ENCODE measurements at places on chromosomes 6 and 20.

DNA sequence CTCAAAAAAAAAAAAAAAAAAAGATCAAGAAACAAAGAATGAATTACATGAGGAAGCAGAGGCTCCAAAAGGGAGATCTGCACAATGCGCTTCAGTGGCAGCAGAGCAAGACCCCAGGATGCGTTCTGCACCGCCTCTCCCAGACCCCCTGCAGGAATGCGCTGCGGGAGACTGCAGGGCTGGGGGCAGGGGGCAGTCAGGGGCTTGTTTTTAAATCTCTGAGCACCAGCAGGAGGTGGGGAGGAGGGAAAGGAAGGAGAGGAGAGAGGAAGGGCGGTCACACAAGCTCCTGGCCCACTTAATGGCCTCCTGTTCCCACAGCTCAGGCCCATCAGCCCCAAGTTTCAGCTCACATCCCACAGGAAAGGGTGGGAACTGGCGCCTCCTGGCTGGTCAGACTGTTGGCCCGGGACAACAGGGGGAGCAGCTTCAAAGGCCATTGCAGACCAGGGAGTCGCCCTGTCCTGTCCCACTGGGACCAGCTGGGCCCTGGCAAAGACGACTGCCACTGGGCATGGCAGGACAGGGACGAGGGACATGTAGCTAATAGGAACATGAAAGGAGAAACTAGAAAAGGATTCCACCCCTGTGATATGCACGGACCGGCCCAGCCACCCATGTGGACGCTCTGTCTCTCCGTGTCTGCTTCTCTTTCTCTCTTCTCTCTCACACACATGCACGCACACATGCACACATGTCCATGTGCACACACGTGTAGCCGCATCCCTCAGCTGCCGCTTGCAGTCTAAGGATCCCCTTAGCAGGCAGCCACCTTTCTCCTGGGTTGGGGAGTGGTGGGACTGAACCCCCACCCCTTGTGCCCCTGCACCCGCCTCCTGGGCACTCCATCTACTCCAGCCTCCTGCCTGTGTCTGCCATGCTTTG, 34.7 kb downstream of the TFEB start:
- H3K36me3 ChIP-seq, result no peaks in the 10 kb centered on the region
- H3K4me3 ChIP-seq, result no peak overlapping the region
- no peak overlapping the region for H3K27ac ChIP-seq

DNA sequence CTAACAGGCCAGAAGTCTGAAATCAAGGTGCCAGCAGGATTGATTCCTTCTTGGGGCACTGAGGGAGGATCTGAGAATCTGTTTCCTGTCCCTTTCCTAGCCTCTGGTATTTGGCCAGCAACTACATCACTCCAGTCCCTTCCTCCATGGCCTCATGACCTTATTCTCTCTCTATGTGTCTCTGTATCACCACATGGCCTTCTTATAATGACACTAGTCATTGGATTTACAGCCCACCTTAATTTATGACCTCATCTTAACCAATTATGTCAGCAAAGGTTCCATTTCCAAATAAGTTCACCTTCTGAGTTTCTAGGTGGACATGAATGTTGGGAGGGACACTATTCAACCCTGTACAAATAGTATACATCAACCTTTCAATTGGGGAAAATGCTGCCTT, 29.3 kb downstream of the SCML4 start:
- DNase-seq, result no peak
- H3K27ac ChIP-seq, result peak overlapping the region; percentile 20
- H3K4me1 ChIP-seq, result peaks cover 25% of the 10 kb centered on the region
- H3K27me3 ChIP-seq, result no peaks in the 10 kb centered on the region

GRCh38 chr20:61537239-61538182, 285.4 kb downstream of the CDH4 start:
- H3K4me3 ChIP-seq, result no peak overlapping the region
- H3K27me3 ChIP-seq, result no peaks in the 10 kb centered on the region
- no peaks in the 10 kb centered on the region for H3K4me1 ChIP-seq
- H3K27ac ChIP-seq, result no peak overlapping the region
- no peak for DNase-seq

DNA sequence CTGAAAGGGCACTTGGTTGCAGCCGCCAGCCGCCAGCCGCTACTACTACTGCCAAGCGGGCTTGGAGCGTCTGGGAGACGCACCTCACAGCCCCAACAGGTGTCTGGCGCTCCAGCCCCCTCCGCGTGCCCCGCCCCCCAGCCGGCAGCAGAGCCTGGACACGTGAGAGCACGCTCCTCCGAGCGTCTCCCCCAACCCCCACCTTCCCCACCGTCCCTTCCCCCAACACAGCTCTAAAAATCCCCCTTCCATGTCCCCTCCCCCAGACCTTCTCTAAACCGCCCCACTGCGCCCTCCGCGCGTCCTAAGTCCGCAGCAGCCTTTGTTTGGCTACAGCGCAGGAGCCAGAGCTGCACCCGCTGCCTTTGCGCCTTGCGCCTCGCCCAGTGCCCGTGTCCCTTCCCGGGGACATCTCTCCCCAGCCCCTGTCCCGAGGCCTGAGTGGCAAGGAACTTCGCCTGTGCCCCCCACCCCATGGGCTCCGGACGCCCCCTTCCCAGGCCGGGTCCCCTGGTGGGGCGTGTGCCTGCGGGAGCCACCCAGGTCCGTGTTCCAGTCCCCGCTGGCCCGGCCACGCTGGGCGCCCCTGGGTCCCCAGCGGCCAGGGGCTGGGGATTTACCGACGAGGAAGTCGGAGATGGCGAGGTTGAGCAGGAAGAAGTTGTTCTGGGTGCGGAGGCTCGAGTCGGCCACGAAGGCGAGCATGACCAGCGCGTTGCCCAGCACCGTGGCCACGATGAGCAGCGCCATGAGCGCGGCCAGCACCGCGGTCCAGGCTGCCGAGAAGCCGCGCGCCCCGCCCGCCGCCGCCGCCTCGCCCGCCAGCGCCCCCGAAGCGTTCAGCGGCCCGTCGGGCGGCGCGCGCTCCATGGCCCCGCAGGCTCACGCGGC, 732 bp downstream of the HRH3 start:
- DNase-seq, result no peak
- no peak overlapping the region for H3K4me3 ChIP-seq
- H3K4me1 ChIP-seq, result no peaks in the 10 kb centered on the region
- H3K27me3 ChIP-seq, result peaks cover 3% of the 10 kb centered on the region
- no peak overlapping the region for H3K27ac ChIP-seq

- H3K27ac ChIP-seq, result no peak overlapping the region
- H3K4me3 ChIP-seq, result no peak overlapping the region
- no peak for DNase-seq
- peaks cover 6% of the 10 kb centered on the region for H3K36me3 ChIP-seq
- H3K4me1 ChIP-seq, result no peaks in the 10 kb centered on the region
- no peaks in the 10 kb centered on the region for H3K27me3 ChIP-seq
Measured at GRCh38 chr6:161139304-161139765, 134.5 kb downstream of the AGPAT4 start.

GRCh38 chr6:106117579-106117978, 31.4 kb downstream of the PRDM1 start:
- no peak overlapping the region for H3K4me3 ChIP-seq
- no peaks in the 10 kb centered on the region for H3K27me3 ChIP-seq
- peak overlapping the region; percentile 74 for H3K27ac ChIP-seq
- peak; percentile 83 for DNase-seq
- H3K36me3 ChIP-seq, result no peaks in the 10 kb centered on the region
- H3K4me1 ChIP-seq, result peaks cover 31% of the 10 kb centered on the region

DNA sequence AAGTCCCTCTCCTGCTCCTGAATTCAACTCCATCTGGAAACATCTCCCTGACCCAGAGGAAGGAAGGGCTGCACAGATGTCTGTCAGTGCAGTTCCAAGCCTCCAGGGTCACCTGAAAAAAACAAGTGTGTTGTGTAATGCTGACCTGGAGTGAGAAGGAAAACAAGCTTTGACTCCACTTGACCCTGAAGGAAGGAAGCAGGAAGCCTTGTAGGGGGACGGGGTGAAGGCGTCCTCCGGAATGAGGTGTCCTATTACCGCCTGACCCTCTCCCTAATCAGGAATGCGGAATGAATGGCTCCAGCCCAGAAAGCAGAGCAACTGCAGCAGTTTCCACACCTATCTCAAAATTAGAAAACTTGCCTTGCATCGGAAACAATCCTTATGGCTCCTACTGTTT, 13.9 kb upstream of the ADGRF5 start:
- no peaks in the 10 kb centered on the region for H3K36me3 ChIP-seq
- H3K4me1 ChIP-seq, result no peaks in the 10 kb centered on the region
- H3K4me3 ChIP-seq, result no peak overlapping the region

DNA sequence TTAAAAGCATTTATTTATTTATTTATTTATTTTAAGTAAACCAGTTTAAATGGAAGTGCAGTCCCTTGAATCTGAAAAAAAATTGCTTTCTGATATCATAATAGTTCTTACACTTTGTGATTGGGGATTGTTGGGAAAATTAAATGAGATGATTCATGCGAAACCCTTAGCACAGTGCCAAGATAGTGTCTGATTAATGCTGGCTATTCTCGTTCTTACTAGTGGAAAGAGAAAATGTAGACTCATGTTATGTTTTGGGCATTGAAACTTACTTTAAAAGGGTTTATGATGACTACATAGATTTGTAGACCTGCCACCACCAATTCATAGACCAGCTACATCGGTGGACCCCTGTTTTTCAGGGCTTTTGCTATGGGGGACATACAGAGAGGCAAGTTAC, 229.2 kb upstream of the ZFP64 start:
- H3K27me3 ChIP-seq, result no peaks in the 10 kb centered on the region
- no peak for DNase-seq
- no peak overlapping the region for H3K4me3 ChIP-seq
- peaks cover 6% of the 10 kb centered on the region for H3K4me1 ChIP-seq

DNA sequence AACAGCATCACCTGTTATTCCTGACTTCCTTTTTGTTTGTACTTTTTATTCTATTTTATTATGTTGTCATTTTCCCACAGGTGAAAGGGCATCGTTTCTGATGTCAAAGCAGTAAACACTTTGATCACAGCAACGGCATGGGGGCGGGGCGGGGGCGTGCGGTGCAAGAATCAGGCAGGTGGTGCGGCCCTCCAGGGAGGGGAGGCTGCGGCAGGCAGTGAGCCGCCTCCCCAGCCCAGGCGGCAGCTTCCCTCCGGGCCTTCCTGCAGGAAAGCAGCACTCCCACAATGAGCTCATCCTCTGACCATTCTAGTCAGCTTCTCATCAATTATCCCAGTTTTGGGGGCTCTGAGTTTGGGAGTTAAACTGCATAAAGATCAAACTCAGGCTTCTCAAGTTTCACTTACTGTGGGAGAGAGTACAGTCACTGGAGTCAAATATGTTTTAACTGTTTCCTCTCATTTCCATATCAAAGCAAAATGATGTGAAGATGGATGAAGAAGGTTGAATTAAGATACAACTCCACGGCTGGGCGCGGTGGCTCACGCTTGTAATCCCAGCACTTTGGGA, 608.4 kb upstream of the AGPAT4 start:
- no peaks in the 10 kb centered on the region for H3K4me1 ChIP-seq
- no peaks in the 10 kb centered on the region for H3K36me3 ChIP-seq
- no peak overlapping the region for H3K4me3 ChIP-seq
- no peaks in the 10 kb centered on the region for H3K27me3 ChIP-seq

DNA sequence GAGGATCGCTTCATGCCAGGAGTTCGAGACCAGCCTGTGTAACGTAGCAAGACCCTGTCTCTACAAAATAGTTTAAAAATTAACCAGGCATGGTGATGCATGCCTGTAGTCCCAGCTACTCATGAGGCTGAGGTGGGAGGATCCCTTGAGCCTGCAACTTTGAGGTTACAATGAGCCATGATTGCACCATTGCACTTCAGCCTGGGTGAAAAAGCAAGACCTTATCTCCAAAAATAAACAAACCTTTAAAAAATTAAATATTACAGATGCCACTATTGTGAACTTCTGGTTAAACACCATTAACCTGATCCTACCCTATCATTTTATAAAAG, 116.8 kb downstream of the ARHGAP18 start:
- no peaks in the 10 kb centered on the region for H3K4me1 ChIP-seq
- no peaks in the 10 kb centered on the region for H3K27me3 ChIP-seq

- H3K4me1 ChIP-seq, result no peaks in the 10 kb centered on the region
- no peak overlapping the region for H3K27ac ChIP-seq
- no peaks in the 10 kb centered on the region for H3K27me3 ChIP-seq
- no peak overlapping the region for H3K4me3 ChIP-seq
- no peaks in the 10 kb centered on the region for H3K36me3 ChIP-seq
Measured at GRCh38 chr6:2485116-2485515, 239.7 kb upstream of the GMDS start.

DNA sequence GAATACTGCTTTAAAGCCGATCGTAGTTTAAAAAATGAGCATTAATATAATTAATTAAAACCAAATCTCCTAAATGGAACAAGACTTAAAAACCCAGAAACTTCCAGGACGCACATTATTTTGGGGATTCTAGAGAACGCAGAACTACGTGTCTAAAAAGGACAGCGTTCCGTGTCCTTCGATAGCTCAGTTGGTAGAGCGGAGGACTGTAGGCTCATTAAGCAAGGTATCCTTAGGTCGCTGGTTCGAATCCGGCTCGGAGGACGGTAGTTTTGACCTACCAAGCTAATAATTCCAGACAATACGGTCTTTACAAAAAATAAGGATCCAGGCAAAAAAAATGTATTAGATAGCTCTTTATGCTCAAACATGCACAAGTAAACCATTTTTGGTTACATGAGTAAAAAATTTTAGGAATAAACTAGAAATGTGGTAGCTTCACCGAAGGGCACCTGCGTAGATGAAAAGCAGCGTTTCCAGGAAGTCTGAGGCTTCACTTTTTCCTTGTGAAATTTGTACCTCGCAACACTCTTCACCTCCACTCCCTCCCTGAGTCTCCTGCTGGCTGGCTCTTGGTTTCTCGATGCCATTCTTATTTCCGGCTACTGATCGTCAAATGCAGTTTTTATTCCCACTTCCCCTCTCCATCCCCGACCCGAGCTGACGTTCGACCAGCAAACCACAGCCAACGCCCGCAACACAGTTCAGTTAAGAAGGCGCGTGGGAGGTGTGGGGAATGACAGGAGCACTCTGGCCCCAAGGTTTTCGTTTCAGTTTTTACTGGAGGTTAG, 19.6 kb upstream of the ABT1 start:
- H3K27ac ChIP-seq, result peak overlapping the region; percentile 16
- H3K4me1 ChIP-seq, result peaks cover 7% of the 10 kb centered on the region
- DNase-seq, result peak; percentile 54
- H3K36me3 ChIP-seq, result no peaks in the 10 kb centered on the region
- H3K27me3 ChIP-seq, result peaks cover 12% of the 10 kb centered on the region
- peak overlapping the region; percentile 38 for H3K4me3 ChIP-seq

DNA sequence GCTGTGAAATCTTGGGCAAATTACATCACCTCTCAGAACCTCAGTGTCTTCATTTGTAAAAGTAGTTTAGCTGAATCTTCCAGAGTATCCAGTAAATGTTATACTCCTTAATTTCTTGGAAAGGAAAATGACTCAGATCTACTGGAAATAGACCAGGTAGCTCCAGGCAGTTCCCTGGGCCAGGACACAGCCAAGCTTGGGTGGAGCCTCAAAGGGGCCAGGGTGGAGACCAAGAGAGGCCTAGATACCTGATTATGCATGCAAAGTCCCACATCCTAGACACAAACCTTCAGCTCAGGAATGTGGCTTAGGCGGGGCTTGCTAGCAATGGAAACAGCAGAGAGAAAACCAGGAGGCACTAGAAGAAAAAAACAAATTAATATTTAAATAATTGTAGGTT, 272.8 kb downstream of the MAFB start:
- no peaks in the 10 kb centered on the region for H3K36me3 ChIP-seq
- H3K4me3 ChIP-seq, result no peak overlapping the region
- no peak overlapping the region for H3K27ac ChIP-seq
- H3K27me3 ChIP-seq, result no peaks in the 10 kb centered on the region
- DNase-seq, result no peak

- no peaks in the 10 kb centered on the region for H3K4me1 ChIP-seq
- DNase-seq, result no peak
- no peak overlapping the region for H3K27ac ChIP-seq
- no peaks in the 10 kb centered on the region for H3K36me3 ChIP-seq
- H3K27me3 ChIP-seq, result no peaks in the 10 kb centered on the region
Measured at GRCh38 chr20:14536738-14537137, 199.3 kb upstream of the FLRT3 start.

All from T-cell (primary cell).